ENCODE measurements at places on chromosomes 3 and 15.

DNA sequence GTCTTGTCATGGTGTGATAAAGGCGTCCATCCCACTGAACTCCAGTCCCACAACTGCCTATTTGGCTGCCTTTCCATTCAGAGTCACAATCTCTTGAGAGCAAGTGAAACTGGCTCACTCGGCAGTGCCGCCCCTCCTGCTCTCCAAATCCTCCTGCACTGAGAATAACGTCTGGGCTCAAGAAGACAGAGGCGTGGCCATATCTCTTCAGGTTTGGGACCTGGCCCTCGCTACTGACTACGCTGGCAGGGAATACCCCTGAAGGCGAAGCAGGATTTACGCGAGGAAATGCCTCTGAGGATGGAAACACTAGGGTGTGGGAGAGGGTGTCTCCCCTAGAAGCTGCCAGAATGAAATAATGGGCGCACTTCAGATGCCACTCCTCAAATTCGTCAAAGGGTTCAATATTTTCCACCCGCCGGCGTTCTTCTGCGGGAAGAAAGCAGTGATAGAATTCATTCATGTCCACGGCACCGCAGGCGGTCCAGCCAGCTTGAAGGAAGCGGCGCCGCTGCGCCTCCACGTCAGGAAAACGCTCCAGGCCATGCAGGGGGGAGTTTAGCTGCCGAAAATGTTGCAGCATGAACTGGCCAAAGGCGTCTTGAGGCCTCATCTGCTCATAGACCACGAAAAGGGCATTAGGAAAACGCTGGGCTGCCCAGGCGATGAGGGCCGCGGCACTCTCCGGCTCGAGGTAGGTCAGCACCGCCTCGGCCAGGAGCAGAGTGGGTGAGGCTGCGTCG, 985 bp downstream of the LCMT2 start:
- DNase-seq: peak; percentile 2

- no peak for DNase-seq
Observed at GRCh38 chr3:151863611-151864010, 9.8 kb upstream of the SUCNR1 start.

DNA sequence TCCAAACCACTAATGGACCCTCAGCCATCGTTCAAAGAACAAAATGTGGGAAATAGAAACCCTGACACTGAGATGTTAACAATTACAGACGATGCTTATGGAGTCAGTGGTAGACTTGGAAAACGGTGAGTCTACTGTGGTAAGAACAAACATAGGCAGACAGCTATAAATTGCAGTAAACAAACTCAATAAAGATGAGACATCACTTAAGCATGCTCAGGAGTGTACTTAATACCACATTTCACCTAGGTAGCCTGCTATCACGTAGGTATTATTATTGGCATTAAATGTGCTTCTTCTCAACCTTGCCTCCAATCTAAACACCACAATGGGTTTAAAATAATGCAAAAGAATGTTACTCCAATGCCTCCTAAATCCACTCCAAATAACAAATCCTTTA, 2.5 kb downstream of the OSBPL10 start:
- DNase-seq: no peak

- no peak for DNase-seq
Observed at GRCh38 chr3:116046350-116046749, 398.9 kb downstream of the LSAMP start.

- no peak for DNase-seq
Observed at GRCh38 chr15:81947548-81947947, 98.3 kb downstream of the MEX3B start.

DNA sequence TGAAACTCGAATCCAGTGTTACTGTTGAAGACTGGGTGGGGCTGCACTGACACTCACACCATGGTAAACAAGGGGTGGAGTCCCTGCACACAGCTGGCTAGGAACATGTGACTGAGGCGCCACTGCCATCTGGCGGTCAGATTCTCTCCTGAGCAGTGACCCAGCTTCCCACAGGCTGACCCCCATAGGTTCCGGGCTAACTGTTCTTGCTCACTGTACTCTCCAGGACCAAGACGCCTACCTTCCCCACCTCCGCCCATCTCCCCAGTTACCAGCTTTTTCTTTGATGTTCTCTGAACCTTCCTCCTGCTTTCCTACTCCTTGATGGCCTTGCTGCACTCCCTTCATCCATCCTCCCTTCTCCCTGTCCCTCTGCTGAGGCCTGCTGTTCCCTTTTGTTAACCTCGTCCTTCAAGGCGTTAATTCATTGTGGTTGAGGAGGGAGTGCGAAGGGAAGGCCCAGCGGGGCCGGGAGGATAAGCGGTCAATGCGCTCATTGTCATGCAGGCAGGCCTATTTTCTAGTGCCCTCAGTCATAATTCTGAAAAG, 115.2 kb downstream of the ATP8B4 start:
- DNase-seq: peak; percentile 32

DNA sequence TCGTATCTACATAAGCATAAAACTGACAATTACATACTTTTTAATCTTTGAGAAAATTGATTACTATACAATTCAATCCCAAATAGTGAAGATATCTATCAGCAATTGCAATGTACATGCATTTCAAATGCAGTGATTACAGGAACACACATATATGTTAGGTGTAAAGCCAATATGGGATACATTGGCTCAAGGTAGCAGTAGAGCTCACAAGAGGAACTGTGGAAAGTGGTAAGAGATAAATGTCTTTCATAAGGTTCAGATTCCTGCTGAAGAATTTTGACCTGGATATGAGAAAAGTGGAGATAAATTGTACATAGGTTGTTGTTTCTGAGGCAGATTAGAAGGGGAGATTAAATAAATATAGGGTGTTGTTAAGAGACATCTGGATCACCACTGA, 1280.5 kb downstream of the OTOL1 start:
- DNase-seq: no peak

DNA sequence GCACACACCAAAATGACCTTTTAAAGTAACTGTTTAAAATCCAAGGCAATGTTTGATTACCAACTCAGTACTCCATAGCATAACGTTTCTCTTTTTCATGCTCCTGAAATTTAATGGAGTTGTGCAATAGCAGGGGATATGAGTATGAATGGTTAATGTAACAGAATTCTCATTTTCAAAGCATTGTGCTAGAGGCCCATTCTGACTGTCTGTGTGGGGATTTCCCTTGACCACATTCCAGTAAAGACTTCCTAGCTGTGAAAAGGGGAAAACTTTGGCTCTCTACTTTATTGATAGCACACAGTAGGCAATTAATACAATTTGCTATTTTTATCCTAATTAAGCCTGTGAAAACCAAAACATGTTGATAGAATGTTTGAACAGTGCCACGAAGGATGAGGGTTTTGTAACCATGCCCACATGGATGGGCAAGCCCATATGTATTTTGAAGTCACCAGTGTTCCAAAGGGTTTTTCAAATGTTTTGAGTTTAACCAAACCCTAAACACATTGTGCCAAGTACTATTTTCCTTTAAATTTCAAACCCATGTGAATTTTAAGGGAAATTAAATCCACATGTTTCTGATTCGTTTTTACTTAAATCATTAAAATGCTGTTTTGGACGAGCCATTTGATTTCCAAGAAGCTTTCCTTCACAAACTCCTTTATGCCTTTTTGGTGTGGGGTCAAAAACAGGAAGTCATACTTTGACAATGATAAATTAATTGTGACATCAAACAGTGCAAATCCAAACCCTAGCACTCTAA, 261.2 kb downstream of the SHOX2 start:
- no peak for DNase-seq

GRCh38 chr3:95899911-95900310, 914.5 kb upstream of the EPHA6 start:
- no peak for DNase-seq

GRCh38 chr3:102159810-102160451, 274.9 kb upstream of the ZPLD1 start:
- no peak for DNase-seq

DNA sequence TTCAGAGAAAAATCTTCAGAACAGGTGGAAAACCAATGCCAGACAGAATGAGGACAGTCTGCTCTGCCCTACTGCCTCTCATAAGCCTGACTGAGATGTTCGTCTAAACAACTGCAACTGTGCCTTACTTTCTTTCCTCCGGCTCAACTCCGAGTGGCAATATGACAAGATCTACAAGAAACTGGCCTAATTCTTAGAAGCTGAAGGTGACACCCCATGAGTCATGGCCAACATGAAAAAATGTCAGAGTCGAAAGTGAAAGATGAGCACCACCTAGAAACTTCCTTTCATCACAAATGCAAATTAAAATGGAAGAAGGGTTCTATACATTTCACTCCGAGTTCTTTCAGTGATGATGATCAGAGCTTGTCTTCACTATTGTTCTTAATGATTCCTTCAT, 12.9 kb downstream of the PCYT1A start:
- no peak for DNase-seq

GRCh38 chr3:5466717-5467116, 279.2 kb downstream of the EDEM1 start:
- DNase-seq: no peak

GRCh38 chr3:150000641-150001040, 29.9 kb upstream of the PFN2 start:
- DNase-seq: no peak
